ENCODE measurements at places on chromosomes 1 and 21. TPM values are rescaled to one million over a fixed set of nuclear protein-coding genes. Genes with fewer than 3 reads are reported as not detected.

The KMO gene
- total RNA-seq: 0.56 TPM

The NAXE gene
- total RNA-seq: 74.6 TPM

The TFF2 gene
- total RNA-seq: not detected

The HRNR gene
- not detected for total RNA-seq

The HSD3B1 gene
- not detected for total RNA-seq

The TXNDC12 gene
- total RNA-seq: 38.2 TPM

The HSPB7 gene
- 3.3 TPM for total RNA-seq

The CREG1 gene
- total RNA-seq: 33.4 TPM

The CTNNBIP1 gene
- total RNA-seq: 20.5 TPM

The AADACL3 gene
- not detected for total RNA-seq

The HMGN2 gene
- 354 TPM for total RNA-seq

The CSMD2 gene
- total RNA-seq: 0.56 TPM

The RIPK4 gene
- 0.38 TPM for total RNA-seq

The TLCD4 gene
- total RNA-seq: 0.85 TPM

The CLIC6 gene
- total RNA-seq: not detected

Measured in regular cardiac myocyte (primary cell).